Motor neuron (in vitro differentiated cells): ENCODE measurements at places on chromosomes 1 and 21.

DNA sequence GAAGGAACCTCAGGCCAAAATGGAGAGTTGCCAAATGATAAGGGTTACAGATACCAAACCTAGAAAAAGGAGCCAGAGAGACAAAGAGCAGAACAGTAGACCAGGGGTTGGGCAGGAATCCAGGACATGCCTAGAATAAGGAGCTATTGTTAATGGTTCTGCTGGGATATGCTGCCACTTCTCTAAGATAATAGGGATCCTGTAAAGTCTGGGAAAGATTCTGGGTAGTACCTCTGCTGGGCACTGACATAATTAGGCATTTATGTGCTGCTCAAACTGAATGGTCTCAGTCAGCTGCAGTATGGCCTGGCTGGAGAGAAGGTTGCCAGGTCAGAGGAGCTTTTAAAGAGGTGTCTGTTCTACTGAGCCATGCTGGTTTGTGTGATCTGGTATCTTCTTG lies 19.9 kb upstream of the NRIP1 start:
- ATAC-seq = no peak

- no peak for ATAC-seq
These were observed 28.2 kb downstream of the DNAH14 start for GRCh38 chr1:224957696-224958095.

DNA sequence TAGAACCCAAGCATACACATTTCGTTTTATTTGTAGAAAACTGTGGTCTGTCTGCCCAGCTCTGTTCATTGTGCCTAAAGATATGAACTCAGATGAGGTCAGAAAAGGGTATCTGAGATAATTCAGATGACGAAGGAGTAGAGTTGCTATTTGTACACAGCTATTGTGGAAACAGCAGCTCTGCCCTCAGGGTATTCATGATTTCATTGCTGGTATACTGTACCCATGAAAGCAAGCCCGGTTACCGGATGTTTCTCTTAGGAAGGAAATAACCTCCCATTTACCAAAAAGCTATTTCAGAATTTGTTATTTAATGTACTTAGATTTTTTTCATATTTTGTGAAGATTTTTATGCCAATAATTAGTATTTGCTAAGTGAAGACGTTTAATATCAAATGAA lies 37.8 kb downstream of the SMAP2 start:
- peak; percentile 86 for ATAC-seq

DNA sequence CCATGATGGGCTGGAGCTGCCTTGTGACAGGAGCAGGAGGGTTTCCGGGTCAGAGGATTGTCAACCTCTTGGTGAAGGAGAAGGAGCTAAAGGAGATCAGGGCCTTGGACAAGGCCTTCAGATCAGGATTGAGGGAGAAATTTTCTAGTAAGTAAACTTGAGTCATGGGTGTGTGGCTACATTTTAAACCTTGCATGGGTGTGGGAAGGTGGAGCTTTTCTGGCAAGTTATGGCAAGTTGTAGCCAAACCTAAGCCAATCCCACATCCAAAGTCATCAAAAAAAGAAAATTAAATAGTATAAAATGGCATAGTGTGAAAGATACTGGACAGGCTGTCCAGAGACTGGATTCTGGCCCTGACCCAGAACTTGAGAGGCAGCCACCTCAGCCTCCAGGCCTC lies 39.8 kb upstream of the HSD3B1 start:
- ATAC-seq = no peak

DNA sequence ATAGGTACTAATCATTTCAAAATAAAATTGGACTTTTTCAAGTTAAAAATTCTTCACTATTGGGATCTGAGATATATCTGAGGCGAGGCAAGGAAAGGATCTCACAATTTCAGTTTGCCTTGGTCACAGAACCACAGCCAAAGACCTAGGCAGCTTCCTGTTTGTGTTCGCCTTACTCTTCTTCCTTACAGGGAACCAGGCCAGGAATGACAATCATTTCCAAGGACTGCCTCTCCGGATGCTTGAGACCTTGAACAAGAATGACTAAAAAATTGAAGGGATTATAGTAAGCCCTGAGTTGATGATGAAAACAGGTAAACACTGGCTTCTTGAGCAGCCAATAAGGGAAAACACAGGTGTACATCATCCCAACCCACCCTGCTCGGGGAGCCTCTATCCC lies 35.2 kb upstream of the SERBP1 start:
- no peak for ATAC-seq

DNA sequence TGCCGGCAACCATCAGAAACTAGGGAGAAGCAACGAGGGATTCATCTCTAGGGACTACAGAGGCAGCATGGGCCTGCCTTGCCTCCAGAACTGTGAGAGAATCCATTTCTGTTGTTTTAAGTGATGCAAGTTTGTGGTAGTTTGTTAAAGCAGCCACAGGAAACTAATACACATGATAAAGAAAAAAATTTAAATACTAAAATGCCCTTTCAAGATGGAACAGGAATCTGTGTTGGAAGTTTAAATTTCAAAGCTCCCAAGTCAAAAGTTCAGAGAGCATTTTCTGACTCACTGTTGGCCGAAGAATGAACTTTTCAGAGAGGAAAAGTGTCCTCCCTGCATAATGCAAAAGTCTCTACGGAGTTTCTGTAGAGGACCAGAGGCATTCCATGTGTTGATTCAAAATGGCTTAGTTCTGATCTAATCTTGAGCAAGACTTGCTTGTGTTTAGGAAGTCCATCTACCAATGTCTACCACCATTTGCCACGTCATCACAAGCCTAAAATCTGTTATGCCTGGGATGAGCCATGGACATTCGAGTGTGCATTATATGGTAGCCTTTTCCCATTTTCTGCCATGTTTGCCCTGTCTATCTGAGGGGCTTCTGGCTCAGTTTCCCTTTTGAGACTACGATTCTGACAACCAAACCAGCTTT lies 22.4 kb upstream of the ARHGAP29 start:
- no peak for ATAC-seq
